ENCODE measurements at places on chromosomes 4 and X.
A peak's percentile ranks its signal among the peaks of the same experiment; 100 is the strongest.

- DNase-seq = no peak
These were observed 78.8 kb downstream of the PDGFC start for GRCh38 chr4:156892805-156893204.

GRCh38 chr4:33725861-33726260, 2518.5 kb downstream of the ARAP2 start:
- DNase-seq = no peak

DNA sequence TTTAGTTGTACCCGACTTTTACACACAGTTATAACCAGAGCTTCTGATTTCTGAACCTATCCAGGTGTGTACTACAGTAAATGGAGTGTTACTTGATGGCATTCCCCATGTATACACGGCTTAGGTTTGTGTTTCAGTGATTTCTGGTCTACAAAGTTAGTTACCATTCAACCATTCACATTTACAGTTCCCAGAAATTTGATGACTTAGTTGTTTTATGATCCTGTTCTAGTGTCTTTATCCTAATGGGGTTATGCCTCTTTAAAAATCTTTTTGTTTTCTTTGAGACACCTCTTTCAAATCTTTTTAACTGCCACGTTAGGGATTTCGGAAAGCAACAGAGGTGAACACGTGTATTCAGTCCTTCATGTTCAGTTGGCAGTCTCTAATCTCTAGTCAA, 23.4 kb downstream of the CPEB2 start:
- no peak for DNase-seq

DNA sequence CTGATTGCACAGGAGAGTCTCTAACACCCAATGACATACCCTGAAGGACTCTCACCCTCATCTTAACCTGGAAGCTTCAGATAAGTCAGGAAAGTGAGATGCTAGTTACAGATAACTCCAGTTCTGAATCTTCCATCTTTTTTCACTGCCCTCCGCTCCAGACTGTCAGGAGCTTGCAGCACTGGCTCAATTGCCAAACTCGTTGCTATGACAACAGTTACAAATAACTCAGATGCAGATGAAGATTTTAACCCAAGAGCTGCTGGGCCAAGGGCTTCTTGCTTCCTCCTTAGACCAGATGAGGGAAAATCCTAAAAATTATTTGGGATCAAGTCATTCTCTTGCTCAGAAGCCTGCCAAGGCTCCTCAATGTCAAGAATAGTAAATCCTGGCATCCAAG, 109.1 kb upstream of the HUWE1 start:
- no peak for DNase-seq

GRCh38 chrX:71923516-71923915, 12.9 kb downstream of the NHSL2 start:
- DNase-seq = no peak

DNA sequence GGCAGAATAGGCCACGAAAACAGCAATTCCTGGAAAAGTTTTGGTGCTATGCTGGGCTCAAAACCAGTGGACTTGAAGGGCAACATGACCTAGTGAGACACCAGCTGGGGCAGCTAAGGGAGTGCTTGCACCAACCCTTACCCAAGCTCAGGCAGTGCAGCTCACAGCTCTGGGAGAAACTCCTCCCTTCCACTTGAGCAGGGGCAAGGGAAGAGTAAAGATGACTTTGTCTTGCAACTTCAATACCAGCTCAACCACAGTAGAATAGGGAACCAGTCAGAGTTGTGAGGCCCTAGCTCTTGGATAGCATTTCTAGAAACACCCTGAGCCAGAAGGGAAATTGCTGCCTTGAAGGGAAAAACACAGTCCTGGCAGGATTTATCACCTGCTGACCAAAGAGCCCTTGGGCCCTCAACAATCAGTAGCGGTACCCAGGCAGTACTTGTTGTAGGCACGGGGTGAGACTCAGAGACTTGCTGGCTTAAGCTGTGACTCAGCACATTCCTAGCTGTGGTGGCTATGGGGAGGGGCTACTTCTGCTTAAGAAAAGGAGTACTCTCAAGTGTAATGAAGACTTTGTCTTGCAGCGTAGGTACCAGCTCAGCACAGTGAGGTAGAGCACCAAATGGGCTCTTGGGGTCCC, 19.7 kb upstream of the ABCG2 start:
- no peak for DNase-seq

DNA sequence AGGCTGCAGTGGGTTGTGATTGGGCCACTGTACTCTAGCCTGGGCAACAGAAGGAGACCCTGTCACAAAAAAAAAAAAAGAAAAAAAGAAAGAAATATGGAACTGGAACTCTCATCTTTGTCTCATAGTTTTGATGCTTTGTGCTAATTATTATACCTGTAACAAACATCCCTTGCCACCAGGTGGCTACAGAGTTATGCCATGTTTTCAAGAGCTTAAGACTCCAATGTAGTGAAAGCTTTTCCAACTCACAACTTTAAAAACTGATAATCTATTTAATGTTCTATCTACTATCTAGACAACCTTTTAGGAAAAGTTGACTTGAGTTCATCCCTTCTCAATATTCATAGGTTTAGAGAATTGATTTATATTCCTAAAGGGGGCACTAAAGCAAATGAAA, 42.4 kb downstream of the HTR2C start:
- DNase-seq = no peak

DNA sequence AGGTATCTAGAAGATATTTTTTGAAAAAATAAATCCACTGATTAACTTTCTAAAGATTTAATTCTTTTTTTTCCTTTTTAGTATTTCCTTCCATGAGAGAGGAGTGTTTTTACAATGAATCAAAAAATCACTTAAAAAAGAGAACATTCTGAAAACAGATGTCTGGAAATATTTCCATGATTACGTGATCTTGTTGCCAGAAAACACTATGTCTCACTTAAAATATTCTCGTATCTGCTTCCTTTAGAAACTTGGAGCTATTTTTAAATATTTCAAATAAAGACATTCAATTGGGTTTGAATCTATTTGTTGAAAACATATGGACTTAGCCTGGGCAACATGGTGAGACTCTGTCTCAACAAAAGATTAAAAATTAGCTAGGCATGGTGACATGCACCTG, 232.8 kb upstream of the RASGEF1B start:
- DNase-seq = no peak

GRCh38 chr4:1584498-1584897, 99.6 kb downstream of the FAM53A start:
- no peak for DNase-seq

GRCh38 chr4:175946472-175947116, 119.0 kb upstream of the WDR17 start:
- no peak for DNase-seq

GRCh38 chr4:70749313-70749712, 27.5 kb downstream of the RUFY3 start:
- DNase-seq = no peak

DNA sequence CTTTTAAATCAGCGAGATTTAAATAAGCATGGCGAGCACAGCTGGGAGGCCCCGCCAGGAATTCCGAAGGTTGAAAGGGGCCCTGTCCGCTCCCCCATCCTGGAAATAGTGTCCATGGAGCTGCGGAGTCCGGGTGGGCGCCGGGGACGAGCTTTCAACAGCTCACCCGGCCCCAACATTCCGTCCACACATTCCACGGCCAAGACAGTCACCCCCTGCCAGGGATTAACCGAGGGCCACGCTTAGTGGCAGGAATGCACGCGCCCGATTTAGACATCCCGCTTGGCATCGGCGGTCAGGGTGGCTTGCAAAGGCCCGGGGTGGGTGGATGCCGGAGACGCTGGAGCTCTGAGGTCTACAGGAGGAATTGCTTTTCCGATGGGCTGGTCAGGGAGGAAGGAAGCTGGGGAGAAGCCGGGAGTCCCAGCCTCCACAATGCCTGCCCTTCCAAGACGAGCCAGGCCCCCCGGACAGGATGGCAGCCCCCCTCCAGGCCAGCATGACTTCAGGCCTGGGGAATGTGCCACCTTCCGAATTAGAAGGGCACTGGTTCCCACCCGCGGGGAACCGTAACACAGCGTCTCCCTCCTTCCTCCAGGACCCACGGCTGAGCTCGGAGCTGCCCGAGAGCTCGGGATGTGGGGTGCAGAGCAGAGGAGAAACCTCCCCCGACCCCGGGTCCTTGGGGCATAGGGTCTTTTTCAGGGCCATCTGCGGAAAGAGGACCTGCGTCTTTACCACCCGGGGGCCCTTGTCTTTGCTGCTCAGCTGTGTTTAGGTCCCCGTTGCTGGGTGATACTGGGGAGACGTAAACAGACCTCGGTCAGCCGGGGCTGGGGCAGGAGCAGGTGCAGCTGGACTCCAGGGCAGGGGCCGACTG, 26.9 kb upstream of the PPP2R3B start:
- DNase-seq = no peak

DNA sequence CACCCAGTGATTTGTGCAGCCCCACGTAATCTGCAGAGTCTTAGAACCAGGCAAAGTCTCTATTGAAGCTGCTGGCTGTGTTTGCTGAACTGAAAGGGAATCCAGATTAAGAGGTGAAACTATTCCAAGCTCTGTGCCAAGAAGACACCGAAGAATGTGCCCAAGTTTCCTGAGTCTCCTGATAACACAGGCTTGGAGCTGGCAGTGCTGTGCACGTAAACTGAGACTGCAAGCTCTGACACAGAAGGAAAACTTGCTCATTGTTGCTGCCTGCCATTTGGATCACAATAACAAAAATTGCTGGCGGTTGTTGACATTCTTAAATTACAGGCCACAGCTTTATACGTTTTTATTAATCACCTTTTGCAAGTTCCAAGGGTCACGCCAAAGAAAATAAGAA, 60.2 kb upstream of the VCX3B start:
- DNase-seq = no peak

DNA sequence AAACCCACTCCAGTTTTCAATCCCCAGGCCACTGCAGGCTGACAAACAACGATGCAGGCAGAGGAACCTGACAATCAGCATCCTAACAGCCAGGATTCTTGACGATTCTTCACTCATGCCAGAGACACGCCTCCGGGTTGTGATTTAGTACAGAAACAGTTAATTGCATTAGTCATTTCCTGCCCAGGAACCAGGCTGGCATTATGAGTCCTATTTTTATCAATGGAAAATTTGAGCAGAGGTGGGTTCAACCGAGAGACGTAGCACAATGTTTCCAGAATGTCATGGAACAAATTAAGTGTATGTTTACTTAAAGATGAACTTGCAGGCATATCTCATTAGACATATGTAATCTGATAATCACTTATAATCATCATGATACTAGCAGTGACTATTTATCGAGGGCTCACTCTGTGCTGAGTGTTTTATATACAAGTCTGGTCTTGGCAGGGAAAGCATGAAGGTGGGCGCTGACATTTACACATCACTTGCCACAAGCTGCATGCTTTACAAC, 159.7 kb downstream of the NSUN7 start:
- no peak for DNase-seq

GRCh38 chr4:61782133-61782532, 582.0 kb downstream of the ADGRL3 start:
- no peak for DNase-seq

- peak; percentile 32 for DNase-seq
These were observed at the start of gene HOPX for GRCh38 chr4:56681158-56681852. Gene HOPX (minus strand): TSS chr4:56681296. CDS start chr4:56657816, 23,480 bp downstream.

GRCh38 chr4:151362404-151363164, 37.2 kb upstream of the SH3D19 start:
- peak; percentile 64 for DNase-seq

DNA sequence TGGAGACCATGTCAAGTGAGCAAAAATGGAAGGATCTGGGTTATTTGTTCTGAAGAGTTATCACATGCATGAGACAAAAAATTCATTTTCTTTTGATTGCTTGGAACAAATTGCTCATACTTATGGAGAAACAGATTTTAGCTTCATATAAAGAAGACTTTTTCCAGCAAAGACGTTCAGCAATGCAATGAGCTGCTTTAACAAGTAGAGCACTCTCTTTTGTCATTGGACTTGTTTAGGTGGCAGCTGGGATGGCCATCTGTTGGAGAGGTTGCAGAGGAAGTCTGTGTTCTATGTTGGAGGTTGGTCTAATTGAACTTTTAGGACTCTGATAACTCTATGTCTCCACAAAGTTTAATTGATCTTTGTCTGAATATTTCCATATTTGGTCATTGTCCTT, 19.9 kb upstream of the CEP135 start:
- no peak for DNase-seq

GRCh38 chr4:180625653-180626052, 1617.5 kb upstream of the TENM3 start:
- DNase-seq = no peak

DNA sequence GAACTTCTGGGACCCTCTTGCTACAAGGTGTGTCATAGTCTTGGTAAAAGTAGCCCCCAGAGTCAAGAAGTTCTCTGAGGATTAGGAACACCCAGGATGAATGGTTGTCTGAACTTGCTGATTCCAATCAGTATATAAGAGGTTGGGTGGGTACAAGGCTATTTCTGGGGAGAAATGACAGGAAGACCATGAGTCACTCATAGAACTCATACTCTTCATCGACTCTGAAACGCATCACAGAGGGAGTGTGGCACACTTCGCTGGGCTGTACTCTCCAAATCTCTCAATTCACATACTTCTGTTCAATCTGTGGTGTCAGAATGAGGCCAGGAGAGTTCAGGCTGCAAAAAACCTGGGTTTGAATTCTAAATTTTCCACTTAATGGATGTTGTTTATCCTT, 193.2 kb upstream of the LEF1 start:
- DNase-seq = no peak

- no peak for DNase-seq
These were observed 291.7 kb downstream of the KCNIP4 start for GRCh38 chr4:21656832-21657231.

DNA sequence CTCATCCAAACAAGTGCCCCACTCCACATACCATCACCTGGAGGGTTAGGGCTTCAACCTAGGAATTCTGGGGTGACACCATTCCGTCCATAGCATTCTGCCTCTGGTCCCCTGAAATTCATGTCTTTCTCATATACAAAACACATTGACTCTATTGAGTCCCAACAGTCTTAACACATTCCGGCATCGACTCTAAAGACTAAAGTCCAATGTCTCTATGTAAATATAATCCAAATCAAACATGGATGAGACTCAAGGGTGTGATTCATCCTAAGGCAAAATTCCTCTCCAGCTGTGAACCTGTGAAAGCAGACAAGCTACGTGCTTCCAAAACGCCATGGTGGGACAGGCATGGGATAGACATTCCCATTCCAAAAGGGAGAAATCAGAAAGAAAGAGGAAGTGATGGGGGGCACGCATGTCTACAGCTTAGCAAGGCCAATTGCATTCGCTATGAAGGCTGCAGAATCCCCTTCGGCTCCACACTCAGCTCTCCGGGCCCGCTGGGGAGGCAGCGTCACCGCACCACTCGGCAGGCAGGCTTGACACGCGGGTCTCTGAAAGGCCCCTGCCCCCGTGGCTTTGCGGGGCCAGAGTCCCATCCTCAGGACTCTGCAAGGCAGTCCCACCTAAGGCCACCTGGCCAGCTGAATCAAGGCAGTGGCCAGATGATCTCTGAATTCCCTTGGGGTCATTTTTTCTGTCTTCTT, 53.2 kb downstream of the ADRA2C start:
- no peak for DNase-seq

DNA sequence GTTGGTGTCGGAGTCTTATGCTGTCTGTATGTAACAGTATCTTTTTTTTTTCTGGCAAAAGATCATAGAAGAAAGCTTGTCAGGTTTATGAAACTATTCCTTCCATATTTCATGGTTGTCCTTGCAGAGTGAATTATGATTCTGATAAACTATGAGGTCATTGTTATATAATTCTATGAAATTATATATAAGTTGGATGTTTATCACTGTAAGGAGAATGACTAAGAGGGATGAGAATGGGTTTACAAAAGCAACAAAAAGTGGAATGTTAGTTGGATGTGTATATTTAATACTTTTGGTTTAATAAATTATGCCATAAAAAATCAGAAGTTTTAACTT, 43.1 kb downstream of the RAPGEF2 start:
- DNase-seq = no peak

All from stimulated activated CD4-positive, alpha-beta T cell treated with anti-CD3 and anti-CD28 coated beads, TNF-alpha, amount 100 ng/mL, for 4 hours (primary cell).